Stimulated activated CD8-positive, alpha-beta memory T cell treated with anti-CD3 and anti-CD28 coated beads, Interleukin-7, amount 100 ng/mL, for 1 hour (primary cell): ENCODE measurements at places on chromosomes 11 and 22.

DNA sequence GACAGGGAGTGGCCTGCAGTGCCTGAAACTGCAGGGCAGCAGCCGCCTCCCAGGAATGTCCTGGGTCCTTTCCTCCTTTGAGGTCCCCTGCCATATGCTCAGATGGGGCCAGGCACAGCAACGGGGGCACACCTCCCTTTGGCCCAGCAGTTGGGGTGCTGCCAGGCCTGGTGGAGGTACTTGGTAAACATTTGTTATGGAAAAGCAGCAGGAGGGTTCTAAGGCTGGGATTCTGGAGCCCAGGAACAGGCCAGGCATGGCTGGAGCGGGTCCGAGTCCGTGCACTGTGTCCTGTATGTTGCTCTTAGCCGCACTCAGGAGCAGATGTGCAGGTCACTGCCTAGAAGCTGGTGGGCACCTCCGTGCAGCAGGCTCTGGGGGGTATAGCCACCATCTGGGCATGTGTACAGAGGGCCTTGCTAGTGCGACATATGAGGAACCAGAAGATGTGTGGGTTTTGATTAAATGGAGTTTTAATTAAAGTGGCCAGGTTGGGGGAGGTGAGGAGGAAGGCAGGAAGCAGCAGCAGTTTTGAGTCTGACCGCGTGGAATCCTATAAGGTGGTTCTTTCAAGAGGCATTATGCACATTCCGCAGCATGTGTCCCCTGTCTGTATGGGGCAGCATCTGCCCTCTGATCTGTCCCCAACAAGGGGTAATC lies 1.5 kb downstream of the ADORA2A start:
- DNase-seq: no peak

GRCh38 chr22:35458547-35459422 lies 58.8 kb downstream of the MCM5 start:
- no peak for DNase-seq

DNA sequence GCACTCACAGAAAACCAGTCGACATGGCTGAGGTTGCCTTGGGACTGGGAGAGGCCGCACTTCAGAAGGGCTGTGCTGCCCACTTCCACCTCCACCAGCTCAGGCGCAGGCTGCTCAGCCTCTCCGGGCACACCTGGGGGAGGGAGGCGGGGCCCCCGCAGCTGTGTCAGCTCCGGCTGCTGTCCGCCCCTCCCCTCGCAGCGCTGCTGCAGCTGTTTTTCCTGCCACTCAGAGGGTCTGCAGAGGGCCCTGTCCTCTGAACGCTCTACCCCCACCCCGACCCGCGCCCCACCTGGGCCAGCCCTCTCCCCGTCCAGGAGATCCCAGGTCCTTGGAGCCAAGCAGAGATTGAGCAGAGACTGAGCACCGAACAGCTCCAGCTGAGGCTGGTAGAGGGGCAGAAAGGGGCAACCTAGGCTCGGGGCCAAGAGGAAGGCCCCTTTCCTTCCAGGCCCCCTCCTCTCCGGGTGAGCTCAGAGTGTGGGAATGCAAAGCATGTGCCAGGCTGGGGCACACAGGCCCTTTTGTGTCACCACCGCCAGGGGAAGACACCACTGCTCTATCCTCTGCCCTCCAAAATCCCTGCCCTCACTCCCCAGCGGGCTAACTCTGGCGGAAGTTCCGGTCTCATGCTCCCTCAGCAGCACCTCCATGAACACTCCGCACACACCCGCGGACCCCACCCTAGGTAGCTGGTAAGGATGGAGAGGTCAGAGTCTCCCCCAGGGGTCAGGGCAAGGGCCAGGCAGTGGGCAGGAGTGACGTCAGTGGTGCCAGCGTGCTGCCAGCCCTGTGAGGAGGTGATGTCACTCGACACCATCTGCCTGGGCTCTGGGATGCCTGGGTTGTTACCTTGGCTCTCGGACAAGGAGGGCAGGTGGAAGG lies 1.6 kb downstream of the MCAM start:
- DNase-seq: no peak

- no peak for DNase-seq
Observed at GRCh38 chr22:46085828-46086576, 64.3 kb upstream of the PPARA start.

GRCh38 chr11:13249992-13250391 lies 27.6 kb upstream of the BMAL1 start:
- no peak for DNase-seq

GRCh38 chr11:38547462-38547861 lies 1949.4 kb upstream of the RAG2 start:
- no peak for DNase-seq

- peak; percentile 26 for DNase-seq
Observed at GRCh38 chr22:24106385-24107381, 74.6 kb upstream of the SUSD2 start.

DNA sequence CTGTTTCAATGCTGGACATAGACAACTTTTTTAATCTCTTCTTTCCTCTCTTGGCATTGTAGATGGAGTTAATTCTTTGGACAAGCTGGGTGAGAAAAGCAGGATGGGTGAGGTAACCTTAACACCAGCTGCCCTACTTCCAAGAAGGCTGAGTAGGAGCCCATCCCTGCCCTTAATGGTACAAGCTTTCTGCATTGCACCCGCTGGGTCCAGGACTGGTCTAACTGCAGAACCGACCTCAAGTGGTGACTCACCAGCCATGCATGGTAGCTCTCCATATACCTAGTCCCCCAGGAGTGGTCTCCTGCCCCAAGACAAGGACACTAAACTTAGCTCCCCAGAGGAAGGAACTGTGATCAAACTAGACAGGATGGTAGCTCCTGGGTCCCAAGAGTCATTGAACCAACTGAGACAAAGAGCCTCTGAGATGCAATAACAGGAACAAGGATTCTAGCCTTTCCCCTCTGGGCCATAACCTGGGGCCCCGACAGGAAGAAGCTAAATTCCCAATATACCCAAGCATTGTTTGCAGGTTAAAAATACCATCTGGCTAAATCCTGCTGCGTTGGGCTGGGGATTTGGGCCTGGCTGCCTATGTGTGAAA lies 32.1 kb downstream of the RPL27A start:
- no peak for DNase-seq

DNA sequence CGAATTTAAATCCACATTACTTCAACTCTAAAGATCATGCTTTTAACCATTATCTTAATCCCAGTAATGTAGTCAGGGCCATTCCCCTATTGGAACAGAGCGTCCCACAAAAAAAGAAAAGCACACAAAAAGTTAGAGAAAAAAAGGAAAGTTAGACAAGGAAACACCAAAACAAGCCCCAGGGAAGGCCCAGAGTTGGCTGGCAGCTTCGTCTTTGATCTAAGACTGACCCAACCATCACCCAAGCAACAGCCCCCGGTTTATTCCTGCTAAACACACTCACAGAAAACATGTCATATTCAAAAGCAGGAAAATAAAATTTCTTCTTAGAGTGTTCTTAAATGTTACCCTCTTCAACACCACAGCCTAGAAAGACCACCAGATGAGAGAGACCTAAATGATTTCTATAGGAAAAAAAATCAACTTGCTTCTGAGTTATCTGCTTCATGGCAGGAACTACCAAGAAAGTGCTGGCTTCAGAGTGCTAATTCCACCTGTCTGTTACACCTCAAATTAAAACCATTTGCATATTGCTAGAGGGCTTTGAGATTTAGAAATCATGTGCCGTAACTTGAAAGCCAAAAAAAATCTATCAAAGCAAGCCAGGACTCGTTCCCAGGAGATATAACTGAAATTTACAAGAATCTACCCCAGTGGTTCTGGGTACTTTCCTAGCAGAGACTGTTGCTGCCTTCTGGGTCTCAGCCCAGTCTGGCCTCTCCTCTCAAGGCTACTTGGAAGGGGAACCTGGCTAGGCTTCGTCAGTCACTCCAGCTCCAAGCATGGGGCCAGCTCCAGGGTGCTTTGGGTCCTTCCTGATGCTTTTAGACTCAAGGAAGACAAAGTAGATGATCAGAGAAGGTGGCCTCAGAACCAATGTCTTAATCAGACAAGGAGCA lies 31.2 kb downstream of the POU2AF3 start:
- DNase-seq: no peak

DNA sequence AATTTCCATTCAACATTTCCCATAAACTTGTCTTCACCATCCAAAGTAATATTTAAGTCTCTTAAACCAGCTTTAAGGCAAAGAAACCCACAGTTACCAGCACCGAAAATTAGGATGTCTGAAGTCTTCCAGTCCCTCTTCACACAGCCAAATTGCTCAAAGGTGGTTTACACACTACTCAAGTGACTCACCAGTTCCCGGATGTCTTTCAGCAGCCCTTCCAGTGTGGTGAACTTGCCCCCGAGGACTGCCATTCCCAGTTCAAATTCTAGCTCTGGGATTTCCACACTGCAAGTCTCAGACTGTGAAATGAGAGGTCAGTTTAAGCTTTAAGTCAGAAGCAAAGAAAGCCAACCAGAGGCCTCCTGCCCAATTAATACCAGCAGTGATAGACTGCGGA lies 5.1 kb downstream of the ZPR1 start:
- DNase-seq: no peak

DNA sequence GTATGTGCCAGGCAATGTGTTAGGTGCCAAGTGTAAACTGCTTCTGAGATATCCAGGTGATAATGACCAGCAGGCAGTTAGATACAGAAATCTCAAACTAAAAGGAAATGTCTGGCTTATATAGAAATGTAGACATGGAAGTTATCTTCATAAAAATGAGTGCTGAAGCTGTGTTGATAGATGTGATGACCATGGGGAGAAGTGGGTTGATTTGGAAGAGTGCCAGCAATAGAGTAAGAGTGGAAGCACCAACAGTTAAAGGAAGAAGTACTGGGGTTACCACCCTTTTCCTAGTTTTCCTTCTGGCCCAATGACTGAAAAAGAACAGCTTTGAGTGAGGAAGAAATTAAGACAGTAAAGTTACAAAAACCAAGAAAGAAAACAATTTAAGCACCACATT lies 68.5 kb downstream of the C2CD3 start:
- DNase-seq: no peak

- DNase-seq: peak; percentile 34
Observed at GRCh38 chr22:31272522-31273446, 19.5 kb downstream of the PIK3IP1 start.

GRCh38 chr22:39658806-39659463 lies 88.4 kb downstream of the CACNA1I start:
- no peak for DNase-seq

DNA sequence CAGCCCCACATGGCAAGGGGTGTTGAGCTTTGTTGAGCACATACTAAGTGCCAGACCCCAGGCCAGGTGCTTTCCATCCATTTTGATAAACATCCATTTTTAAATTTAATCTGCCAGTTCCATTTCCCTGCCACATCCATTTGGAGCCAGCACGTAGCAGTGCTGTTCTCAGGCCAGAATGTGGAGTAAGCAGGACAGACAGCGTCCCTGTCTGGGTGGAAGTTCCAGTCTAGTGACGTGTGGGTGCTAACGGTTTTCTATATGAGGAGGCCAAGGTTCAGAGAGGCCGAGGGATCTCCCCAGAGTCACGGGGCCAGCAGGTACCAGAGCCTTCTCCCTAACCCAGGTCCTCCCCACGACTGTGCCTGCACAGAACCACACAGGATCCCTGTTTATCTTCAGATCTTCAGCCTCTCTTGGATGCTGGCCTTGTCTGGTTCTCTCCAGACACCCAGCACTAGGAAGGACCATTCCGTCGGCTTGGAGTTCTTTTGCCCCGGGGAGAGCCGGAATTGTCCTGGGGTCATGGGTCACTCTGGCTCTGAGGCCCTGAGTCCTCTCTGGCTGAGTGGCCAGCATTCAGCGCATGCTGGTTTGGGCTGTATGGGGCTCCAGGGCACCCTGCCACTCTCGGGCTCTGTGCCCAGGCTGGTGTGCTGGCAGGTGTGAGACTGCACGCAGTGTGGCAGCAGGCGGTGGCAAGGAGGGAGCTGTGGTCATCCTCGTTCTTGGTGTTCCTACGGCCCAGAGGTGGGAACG lies 63.6 kb upstream of the PPARA start:
- DNase-seq: no peak

GRCh38 chr11:108751444-108751843 lies 86.6 kb downstream of the DDX10 start:
- DNase-seq: no peak

DNA sequence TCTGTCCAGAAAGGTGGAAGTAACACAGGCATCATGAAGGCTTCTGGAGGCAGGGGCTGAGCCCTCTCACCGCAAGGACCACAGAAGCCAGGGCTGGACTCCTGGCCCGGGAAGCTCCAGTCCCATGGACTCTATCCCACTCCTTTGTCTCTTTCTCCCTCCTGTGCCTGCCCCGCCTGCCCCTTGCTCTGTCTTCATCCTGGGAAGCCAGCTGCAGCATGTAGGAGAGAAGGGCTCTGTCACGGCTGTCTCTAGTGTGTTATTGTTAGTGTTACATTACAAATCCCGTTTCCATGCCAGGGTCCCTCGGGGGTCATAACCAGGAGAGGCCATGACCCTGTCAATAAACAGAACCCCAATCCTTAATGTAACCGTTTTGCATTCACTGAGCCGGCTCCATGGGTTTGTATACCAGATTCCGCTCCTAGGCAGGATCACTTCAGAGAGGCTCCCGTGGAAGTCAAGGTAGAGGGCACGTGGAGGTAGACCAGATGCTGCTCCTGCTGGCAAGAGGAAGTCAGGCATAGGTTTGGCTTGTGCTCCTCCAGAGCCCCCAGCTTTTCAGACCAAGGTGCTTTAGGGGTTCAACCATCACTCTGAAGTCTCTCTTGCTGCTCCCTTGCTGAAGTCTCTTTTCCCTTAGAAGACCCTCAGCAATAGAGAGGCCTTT lies 293.2 kb downstream of the ETS1 start:
- DNase-seq: no peak

GRCh38 chr22:35330258-35330861 lies 30.7 kb downstream of the TOM1 start:
- DNase-seq: no peak

- DNase-seq: peak; percentile 46
Observed at GRCh38 chr11:6419009-6419631, at the start of gene APBB1. Gene APBB1, minus strand, starts transcription at chr11:6419094. Its CDS starts 7,747 bp downstream, at chr11:6411347.

- DNase-seq: no peak
Observed at GRCh38 chr22:32142600-32142999, 16.5 kb downstream of the C22orf42 start.

GRCh38 chr11:58121096-58121495 lies 4.2 kb downstream of the OR9I1 start:
- no peak for DNase-seq

GRCh38 chr22:20948450-20948849 lies 18.6 kb upstream of the AIFM3 start:
- DNase-seq: no peak

DNA sequence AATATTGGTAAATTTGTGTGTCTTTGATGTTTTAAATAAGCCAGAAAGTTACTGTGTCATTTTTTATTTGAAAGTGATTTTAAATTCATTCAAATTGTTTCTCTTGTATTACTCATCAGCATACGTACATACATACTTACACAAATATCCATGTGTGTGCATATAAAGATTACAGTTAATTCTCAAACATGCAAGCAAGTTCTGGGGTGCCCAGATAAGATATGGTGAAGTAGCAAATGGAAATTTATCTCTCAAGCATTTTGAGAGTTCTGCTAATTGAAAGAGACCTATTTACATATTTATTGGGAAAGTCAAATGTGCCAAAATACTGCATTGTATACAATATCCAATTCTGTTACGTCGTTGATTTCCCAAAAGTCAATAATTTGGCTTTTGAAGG lies 1024.0 kb upstream of the CNTN5 start:
- no peak for DNase-seq

DNA sequence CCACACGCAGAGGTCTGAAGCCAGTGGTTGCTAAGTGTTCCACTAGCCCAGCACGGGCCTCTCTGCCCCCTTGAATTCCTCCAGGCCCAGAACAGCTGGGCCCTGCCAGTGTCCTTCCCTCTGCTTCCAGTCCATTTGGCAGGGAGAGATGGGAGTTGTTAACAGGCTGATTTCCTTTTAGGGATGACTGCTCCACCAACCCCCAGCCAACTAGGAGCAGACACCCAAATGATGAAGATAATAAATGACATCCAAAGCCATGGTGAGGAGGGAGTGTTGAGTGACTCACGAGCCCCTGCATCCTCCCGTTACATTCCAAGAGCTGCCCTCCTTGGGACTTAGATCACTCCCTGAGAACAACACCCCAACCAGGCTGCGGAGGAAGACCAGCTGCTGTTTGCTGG lies 20.6 kb downstream of the PARVA start:
- DNase-seq: no peak
